Left lobe of liver (tissue), 2 donors: ENCODE measurements at places on chromosomes 7 and 10.

DNA sequence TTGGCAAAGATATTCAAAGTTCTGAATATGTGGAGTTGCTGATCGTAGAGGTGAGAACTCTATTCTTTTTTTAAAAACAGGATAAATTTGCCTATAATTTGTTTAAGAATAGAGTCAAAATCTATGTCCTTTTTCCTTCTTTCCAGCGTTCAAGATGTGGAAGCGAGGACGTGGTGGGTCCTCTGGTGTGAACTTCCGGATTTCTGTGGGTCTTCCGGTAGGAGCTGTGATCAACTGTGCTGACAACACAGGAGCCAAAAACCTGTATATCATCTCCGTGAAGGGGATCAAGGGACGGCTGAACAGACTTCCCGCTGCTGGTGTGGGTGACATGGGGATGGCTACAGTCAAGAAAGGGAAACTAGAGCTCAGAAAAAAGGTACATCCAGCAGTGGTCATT is 40.5 kb upstream of the SP8 start:
- DNase-seq, result no peak

DNA sequence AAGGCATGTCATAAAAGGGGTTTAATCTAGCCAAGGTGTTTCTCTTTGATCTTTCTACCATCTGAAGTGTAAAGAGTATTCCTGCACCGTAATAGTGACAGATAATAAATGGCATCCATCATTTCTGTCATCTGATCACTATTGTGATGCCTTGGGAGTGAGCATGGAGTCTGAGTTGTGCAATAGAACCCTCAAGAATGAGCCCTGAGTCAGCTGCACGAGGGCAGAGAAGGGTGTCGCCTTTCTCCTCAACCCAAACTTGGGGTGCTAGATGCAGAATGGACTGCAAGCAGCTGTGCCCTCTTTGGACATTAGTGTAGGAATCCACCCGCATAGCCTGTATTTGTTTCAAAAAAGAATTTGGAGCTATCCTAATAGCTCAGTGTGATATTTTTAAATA is 115.2 kb downstream of the ZNF37A start:
- DNase-seq, result no peak

- no peak for DNase-seq
These were observed 112.6 kb downstream of the WDR37 start for GRCh38 chr10:1168763-1169162.

DNA sequence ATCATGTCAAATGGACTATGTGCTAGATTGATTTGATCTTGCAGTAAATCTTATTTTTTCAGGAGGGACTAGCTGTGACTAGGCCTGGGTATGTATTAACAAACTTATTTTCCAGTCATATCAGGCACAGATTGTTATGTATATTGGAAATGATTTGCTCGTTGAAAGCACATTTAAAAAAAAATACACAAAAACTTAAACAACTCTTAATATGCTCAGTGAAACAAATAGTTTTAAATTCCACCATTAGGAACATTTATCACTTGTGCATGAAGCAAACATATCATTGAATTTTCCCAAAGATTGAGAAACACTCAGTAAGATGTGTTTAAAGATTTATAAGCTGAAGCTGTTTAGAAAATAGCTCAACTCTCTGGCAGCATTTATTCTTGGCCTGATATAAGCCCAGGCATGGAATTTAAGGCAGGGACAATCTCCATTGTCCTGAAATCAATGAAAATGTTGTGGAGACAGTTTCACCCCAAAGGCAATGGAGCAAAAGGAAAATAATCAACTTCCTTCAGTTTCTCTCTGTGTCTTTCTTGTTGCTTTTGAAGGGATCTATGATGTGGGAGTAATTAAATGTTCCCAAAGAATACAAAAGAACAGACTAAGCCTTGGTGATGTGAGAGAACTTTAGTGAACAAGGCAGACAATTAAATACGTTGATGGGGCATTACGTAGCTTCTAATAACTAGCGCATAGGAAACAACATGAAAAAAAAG is 250.3 kb downstream of the GPR37 start:
- no peak for DNase-seq

DNA sequence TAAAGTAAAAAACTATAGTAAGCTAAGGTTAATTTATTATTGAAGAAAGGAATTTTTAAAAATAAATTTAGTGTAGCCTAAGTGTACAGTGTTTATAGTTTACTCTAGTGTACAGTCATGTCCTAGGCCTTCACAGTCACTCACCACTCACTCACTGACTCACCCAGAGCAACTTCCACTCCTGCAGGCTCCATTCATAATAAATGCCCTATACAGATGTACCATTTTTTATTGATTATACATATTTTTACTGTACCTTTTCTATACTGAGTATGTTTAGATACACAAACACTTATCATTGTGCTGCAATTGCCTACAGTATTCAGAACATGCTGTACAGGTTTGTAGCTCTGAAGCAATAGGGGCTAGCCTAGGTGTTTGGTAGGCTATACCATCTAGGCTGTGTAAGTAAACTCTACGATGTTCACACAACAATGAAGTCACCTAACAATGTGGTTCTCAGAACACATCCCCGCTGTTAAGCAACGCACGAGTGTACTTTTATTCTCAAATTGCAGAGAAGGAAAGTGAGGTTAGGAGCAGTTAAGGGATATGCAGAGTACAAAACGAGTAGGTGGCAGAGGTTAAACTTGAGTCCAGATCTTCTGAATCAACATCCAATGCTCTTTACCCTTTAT is 38.9 kb upstream of the PLCE1 start:
- DNase-seq, result no peak

DNA sequence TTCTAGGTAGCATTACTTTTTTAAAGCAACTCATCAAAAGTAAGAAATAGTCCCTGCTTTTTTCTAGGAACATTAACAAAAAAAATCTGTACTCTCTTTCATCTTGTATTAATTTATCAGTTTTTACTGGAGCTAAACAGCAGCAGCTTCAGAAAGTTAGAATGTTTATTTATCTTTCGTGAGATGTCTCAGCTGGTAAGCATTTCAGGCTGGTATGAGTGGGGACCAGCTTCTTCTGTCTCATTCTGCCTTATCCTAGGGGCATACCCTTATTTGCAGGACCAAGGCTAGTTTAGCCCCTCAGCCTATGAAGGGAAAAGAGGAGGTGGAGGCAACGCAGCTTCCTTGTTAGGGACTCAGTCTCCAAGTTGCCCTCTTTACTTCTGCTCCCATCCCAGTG is 35.1 kb downstream of the LANCL2 start:
- no peak for DNase-seq

- DNase-seq, result no peak
These were observed 694 bp upstream of the WASL start for GRCh38 chr7:123749537-123749857.

DNA sequence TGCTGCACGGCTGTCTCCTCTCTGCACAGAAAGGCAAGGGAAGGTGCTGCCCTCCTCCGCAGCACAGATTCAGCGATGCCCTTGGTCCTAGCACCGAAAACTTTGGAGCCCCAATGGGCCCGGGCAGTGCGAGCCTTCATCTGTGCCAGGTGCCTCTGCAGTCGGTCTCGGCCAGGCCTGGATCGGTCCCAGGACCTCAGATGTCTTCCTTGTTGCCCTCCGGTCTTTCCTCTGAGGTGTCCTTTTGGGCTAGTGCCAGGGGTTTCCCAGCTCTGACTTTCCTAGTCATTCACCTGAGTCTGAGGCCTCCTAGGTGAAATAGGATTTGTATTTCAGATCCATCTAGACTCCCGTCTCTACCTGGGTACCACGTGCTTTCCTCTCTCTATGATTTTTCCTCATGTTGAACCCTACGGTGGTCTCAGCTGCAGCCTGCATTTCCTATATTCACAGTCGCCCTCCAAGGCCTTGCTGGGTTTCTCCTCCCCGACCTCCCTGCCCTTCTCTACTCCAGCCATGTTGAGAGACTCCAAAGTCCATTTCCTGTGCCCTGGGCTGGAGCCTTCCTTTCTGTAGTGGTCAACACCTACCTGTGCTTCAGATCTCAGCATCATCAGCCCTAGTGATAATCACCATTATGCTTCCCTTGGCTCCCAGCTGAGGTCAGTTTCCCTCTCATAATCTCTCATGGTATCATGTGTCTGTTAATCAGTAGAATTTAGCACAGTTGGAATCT is 92.0 kb upstream of the PRSS58 start:
- no peak for DNase-seq

DNA sequence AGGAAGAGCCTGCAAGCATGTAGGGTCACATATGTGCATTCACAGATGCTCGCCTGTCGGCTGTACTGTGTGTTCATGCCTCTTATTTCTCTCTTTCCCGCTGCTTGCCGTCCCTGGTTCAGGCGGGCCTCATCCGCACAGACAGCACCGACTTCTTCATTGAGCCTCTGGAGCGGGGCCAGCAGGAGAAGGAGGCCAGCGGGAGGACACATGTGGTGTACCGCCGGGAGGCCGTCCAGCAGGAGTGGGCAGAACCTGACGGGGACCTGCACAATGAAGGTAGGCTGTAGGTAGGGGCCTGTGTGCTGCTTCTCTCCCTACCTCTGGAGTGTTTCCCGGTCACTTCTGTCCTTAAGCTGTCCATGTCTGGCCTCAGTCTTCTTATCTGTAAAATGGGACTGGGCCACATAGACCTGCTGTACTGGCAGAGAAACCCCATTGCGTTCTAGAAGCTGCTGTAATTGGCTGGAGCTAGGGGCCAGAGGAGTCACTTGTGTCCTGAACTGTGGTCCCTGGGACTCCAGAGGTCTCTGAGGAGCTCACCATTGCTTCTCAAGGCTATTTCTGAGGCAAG is 30.0 kb downstream of the ADAMTS14 start:
- no peak for DNase-seq

DNA sequence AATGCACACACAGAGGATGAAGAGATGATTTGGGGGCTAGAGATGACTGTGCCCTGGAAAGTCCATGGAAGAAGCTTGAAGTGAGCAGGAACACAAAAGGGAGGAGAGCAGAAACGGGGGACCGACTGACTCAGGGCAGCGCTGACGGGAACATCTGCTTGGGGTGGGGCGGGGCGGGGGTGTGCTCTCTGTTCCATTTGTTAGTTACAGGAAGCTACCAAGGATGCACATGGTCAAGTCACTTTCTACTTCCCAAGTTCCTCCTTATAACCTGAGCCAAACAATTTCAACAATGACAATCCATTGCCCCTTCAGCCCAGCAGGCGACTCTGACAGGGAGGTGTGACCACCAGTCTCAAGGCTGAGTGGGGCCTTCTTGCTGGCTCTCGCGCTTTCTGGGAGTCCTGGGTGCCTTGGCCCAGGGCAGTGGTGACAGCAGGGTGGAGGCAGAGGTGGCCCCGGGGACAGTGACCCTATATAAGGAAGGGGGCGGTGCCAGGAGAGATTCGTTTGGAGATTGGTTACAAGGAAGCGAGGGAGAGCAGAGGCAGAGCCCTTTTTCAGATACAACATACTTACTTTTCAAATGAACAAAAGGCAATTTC is 39.6 kb downstream of the CLEC2L start:
- peak; percentile 15 for DNase-seq

GRCh38 chr10:101670635-101671034 is 24.3 kb downstream of the FBXW4 start:
- DNase-seq, result no peak

DNA sequence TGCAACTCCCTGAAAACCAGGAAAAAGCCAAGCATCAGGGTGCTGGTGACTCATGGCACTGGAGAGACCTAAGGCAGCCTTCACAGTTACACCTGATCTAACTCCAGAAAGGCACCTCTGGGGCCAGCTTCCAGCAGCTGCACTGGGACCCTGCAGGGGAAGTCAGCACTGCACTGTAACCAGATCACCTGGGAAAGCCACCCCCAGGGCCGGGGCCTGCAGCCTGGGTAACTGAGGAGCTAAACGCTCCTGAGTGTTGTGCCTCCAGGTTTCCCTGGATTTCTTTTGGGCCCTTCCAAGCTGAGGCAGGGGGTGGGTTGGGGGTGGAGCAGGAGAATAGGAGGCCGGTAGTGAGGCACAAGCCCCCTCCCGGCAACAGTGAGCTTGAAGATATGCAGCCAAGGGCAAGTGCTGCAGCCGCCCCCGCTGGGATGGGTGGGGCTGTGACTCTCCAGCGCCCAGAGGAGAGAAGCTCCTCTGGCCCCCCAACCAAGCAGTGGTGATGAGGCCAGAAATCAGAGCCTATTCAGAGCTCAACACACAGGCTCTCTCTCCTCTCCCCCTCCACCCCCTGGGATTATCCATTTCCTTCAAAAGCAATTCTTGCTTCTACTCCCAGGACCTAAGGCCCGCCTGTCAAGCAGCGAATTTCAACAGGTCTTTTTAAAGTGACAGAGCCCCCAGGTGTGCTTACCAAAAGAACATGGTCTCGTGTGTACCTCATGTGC is 2.6 kb downstream of the CXCL12 start:
- peak; percentile 29 for DNase-seq

- DNase-seq, result peak; percentile 72
These were observed 28.9 kb downstream of the OAT start for GRCh38 chr10:124389613-124390361.

DNA sequence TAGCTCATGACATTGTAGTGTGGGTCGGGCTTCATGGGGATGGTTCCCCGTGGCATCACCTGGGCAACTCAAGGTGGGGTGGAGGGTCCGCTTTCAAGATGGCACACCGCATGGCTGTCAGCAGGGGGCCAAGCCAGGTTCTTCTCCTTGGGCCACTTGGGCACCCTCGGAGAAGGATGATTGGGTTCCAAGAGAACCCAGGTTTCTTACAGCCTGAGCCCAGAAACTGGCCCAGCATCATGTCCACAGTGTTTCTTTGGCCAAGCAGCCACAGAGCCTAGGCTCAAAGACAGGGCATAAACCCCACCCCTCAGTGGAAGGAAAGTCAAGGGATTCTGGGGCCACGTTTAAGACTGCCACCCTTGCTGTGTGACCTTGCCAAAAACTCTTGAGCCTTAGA is 110.6 kb downstream of the PTPN20 start:
- no peak for DNase-seq

DNA sequence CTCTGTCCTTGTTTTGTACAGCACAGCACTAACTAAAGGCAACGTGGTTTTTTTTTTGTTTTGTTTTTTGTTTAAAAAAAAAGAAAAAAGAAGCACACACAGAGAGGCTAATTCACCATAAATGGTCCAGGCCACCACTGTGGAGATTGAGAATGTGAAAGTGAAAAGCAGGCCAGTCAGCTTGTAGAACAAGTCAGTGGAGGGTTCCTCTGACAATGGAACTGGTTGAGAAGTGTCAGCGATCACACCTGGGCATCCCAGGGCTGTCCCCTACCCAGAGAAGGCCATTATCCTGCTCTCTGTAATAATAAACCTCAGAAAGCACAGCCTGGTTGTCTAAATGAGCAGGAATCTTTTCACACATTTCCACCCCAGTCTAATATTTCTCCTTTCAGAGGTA is 119.6 kb upstream of the ZNF438 start:
- DNase-seq, result no peak

- no peak for DNase-seq
These were observed 9.0 kb upstream of the VIM start for GRCh38 chr10:17219024-17219423.

DNA sequence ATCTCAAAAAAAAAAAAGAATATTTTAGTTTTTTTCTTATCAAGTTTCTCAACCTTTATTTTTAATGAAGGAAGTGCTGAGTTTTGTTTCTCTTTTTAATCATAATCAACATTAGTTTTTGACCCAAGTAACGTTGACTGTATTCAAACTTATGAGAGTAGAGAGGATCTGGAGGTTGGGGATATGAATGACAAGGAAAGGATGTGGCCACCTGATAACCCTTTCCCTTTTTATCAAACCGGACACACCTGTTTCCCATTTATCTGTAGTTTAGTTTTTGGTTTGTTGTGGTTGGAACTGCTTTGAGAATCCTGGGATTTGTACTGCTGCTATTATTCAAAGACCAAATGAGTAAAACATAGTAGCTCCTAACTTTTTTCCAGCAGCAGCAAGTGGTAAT is 38.6 kb downstream of the HACD1 start:
- DNase-seq, result no peak
